ENCODE measurements at places on chromosomes 11 and 22.

DNA sequence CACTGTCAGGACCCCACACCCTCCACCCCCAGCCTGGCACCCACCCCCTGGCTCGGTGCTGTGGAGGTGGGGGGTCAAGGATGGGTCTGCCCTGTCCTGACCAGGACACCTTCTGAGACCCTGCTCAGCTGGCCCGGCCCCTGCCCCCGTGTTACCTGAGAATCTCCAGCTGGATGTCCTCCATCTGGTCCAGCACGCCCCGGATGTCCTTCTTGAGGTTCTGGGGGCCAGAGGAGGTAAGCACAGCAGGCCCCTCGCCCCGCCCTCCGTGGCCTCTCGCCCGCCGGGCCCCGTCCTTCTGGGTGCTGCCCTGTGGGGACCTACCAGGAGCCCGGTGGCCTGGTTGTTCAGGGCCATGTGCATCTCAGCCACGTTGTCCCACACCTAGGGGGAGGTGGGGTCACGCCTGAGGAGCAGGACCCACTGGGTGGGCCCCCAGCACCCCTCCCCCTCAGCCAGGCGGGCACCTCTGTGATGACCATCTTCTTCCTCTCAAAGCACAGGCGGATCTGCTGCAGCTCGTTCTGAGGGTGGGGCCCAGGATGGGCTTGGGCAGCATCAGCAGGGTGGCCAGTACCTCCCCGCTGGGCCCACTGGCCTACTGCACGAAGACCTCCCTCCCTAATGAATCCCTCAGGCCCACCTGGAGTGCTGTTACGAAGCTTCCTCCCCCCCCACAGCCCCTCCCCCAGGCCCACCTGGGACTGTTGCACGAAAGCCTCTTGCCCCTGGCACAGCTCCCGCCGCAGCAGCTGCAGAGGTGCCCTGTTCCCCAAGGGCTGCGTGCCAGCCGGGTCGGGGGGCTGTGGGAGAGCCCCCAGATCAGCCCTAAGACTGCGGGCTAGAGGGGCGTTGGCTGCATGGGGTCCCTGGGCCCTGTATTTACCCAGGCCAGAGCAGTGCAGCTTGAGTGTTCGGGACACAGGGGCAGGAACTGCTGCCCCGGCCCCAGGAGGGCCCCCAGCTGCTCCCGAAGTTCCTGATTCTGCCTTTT is 1.3 kb downstream of the CCDC188 start:
- DNase-seq: no peak

- DNase-seq: no peak
Observed at GRCh38 chr11:124519850-124520549, 23.5 kb downstream of the OR8B12 start.

DNA sequence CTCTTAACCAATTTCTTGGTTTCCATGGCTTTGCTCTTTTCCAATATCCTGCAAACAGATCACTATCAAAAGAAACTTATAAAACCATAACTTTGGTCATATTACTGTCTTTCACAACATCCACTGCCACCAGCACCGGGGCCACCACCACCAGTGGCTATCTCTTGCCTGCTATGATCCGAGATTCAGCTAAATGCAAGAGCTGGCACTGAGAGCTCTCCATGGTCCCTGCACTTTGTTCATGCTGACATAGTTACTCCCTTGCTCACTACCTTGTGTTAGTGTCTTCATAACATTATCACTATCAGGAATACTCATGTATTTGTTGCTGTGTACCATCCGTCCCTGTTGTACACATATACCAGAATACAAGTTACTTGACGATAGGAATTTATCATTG is 299.0 kb downstream of the ETS1 start:
- no peak for DNase-seq

GRCh38 chr11:9745411-9746211 is 81.7 kb downstream of the SWAP70 start:
- DNase-seq: no peak

- no peak for DNase-seq
Observed at GRCh38 chr11:20112291-20113148, 47.8 kb downstream of the DBX1 start.

GRCh38 chr11:45473341-45473895 is 187.3 kb upstream of the SYT13 start:
- DNase-seq: no peak

GRCh38 chr22:46460857-46461256 is 76.6 kb downstream of the CELSR1 start:
- no peak for DNase-seq
